Naive B cell (primary cell): ENCODE measurements at places on chromosomes 4 and X. TPM values are rescaled to one million over a fixed set of nuclear protein-coding genes. Genes with fewer than 3 reads are reported as not detected.

Gene DGKK
- not detected for polyA plus RNA-seq

Gene FGFBP1
- not detected for polyA plus RNA-seq

Gene PLK4
- 0.69 TPM for polyA plus RNA-seq

DNA sequence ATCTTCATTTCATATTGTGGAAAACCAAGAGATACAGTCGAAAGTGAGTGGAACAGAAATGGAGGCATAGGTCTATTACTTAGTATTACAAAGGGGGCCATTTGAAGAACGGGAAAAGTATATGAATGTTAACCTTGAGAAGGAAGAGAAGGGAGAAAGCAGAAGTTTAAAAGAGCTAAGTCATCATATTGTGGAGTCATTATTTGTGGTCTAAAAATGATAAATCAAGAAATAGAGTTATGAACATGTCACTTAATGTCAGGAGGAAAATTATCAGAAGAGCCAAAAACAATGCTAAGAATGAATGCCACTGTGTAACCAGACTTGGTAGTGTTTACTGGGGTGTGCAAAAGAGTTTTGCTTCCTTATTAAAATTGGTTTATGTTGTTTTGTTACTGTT lies 589.5 kb upstream of the LCORL start:
- DNase-seq: no peak

DNA sequence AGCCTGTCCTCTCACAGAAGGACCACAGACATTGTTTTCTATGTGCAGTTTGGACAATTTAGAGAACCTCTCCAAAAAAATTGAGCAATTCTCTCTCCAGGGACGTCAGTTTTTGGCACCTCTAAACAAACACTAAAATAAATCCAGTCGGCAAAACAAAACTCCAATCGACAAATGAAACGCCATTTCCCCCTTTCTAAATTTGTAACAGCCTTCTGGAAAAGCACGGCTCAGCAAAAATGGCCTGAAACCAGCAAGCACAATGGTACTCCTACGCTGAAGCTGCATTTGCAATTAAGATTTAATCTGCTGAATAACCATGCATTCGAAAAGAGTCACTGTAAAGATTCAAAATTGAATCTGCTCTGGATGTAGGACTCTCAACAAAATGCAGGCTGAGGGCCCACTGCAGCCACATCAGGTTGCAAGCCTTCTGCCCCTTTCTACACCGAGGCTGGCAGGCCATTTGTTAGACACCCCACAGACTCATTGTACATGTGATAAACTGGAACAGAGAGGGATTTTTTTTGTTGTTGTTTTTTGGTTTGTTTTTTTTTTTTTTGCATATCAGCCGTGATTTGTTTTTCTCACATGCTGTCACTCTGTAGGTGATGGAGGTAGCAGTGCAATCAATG lies 79.9 kb upstream of the MAP3K15 start:
- no peak for DNase-seq
